ENCODE measurements at places on chromosomes 4 and X.

GRCh38 chr4:112069110-112069509 lies 76.1 kb upstream of the FAM241A start:
- DNase-seq: no peak

DNA sequence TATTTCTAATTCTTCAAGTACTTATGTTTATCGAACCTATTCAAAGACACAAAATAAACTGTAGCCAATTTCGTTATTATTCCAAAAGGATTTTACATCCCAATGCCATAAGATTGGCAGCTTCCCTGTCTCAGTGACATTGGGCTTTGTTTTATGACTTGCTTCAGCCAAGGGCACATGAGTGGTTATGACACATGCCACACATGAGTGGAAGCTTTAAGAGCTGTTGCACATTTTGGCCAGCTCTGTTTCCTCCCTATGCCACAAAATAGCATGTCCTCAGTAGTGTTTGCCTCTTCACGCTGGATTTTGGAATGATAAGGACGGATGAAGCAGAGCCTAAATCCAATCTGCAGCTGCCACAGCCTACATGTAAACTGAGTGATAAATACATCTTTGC lies 21.9 kb downstream of the SEC24D start:
- no peak for DNase-seq

DNA sequence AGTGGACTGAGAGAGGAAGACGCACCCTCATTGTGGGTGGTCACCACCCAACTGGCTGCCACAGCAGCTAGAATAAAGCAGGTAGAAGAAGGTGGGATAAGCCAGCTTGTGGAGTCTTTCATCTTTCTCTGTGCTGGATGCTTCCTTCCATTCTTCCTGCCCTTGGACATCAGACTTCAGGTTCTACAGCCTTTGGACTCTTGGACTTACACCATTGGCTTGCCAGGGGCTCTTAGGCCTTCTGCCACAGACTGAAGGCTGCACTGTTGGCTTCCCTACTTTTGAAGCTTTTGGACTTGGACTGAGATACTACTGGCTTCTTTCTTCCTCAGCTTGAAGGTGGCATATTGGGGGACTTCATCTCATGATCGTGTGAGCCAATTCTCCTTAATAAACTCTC lies 33.5 kb downstream of the ADH6 start:
- DNase-seq: no peak

DNA sequence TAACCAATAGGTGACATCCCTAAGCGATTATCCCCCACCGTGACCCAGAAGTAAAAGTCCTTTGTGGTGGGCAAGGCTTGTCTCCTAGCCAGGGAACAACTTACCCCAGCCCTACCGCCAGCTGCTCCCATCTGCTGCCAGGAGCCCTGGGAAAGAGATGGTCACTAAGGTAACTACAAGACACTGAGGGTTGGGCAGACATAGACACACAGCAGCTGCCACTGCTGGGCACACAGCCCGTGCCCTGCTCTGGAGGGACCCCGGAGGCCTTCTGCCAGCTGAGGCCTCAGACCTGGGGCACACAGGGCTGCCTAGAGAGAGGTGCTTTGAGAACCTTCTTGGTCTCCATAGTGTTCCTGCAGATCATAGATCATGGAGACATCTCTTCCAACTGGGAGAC lies 53.0 kb upstream of the PROM1 start:
- no peak for DNase-seq

DNA sequence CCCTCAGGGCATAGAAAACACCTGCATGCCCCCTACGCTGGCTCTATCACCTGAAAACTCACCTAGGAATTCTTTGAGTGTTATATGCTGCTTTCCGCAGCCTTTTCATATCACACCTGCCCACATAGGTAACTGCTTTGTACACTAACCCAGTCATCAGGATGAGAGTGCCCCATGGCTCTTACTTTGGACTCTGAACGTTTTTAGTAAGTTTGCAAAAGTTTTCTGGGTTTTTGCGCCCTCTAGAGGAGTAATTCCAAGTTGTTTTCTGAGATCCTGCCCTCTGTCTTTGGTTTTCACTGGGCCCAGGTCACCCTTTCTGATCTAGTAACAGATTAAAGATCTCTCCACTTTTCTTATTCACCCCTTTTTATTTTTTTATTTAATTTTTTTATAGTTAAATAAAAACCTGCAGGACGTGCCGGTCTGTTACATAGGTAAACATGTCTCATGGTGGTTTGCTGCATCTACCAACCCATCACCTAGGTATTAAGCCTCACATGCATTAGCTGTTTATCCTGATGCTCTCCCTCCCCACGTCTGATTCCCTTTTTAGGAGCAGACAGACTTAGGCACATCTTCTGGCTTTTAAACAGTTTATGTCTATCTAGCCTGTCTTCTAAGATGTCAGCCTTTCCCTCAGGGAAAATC lies 139.2 kb downstream of the NWD2 start:
- DNase-seq: peak; percentile 9

- no peak for DNase-seq
Measured at GRCh38 chrX:120000490-120001246, 57.1 kb upstream of the NKAP start.

- DNase-seq: no peak
Measured at GRCh38 chr4:124234771-124235170, 477.8 kb downstream of the ANKRD50 start.

DNA sequence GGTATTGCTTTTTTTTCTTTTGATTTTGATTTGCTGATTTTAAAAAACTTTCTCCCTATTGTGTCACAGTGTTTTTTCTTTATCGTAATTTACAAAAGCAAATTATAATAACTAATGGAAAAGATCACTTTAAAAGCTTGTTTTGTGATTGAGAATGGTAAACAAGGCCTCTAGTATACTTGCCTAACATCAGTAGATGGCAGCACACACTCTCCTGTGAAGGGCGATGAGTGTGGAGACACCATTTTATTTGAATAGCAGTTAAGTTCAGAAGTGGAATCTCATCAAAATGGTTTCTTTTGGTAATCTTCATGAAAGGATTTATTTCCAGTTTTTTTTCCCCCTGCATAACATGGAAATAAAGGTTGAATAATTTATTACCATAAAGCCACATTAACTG lies 72.3 kb downstream of the PAK3 start:
- no peak for DNase-seq

DNA sequence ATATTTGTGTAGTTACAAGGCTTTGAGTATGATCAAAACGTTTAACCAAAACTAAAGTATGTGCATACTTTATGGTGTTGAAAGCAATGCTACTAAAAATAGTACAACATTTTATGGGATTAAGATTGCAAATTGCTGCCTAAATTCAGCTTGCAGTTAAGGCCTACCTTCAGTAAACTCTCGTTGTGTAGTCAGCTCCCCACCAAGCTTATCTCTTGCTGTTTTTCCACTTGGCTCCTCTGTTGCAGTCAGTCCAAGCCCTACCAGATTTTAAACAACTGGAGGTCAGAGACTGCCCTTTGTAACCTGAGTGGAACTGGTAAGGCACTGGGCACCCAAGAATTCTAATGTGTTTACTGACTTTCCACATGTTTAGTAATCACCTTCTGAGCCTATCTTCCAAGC lies 25.7 kb downstream of the AFF1 start:
- no peak for DNase-seq

DNA sequence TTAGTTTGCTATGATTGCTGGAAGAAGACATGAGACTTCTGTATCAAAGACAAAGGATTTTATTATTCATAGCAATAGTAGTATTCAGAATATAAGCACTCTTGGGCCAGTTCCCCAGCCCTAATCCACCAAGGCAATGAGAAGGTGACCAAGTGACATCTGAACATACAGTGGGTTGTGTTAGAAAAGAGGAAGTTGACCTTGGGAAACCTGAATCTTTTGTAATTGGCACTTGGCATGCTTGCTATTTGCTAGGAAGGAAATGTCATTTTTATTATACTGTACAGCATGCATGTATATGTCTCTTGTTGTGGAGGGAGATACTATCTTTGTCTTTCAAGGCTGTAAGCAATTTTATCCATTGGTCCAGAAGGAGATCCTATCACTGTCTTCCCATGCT lies 216.1 kb upstream of the FAT1 start:
- DNase-seq: no peak

- DNase-seq: no peak
Measured at GRCh38 chrX:40864972-40865371, 129.6 kb upstream of the MED14 start.

Data from CD4-positive, alpha-beta T cell treated with Interleukin-15 for 4 hours (primary cell).